Neuronal stem cell (in vitro differentiated cells): ENCODE measurements at places on chromosomes 5 and 9.

- DNase-seq, result peak; percentile 52
These were observed 603.3 kb downstream of the KIF4B start for GRCh38 chr5:155616779-155617392.

DNA sequence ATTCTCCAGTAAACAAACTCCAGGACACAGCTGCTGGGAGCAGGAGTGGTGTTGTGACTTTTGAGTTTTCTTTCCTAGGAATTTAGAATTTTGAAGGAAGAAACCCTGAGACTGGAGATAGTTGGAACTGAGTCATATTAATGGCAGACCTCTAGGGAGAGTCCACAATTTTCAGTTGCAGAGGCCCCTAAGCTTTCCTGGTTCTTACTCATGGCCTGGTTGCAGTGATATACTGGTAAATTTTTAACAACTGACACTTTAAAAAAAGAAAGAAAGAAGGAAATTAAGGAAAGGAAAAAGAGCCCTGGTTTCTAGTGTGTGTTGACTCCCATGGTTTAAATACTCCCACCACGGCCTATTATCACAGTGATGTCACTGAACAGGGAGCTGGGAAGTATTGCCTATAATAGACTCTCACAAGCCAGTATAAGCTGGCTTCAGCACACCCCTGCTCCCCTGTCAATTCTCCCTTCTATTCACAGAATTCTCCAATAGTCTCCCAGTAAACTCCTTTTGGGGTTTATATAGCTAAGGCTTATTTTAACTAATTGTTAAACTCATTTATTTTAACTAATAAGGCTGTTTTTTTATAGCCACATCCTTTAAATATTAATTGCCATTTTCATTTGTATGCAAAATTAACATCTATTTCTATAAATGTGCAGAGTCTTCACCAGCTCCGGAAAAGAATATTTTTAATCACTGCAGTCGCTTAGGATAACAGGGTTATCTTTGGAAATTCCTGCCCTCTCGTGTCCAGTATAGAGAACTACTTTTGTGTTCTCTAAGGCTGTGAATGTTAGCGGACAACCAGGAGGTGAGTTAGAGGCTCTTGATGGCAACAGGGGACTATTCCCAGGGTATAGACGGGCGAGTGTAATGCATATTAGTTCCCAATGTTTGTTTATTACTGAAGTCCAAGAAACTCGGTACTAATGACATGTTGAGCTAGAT is 59.7 kb downstream of the GGTA1 start:
- no peak for DNase-seq

DNA sequence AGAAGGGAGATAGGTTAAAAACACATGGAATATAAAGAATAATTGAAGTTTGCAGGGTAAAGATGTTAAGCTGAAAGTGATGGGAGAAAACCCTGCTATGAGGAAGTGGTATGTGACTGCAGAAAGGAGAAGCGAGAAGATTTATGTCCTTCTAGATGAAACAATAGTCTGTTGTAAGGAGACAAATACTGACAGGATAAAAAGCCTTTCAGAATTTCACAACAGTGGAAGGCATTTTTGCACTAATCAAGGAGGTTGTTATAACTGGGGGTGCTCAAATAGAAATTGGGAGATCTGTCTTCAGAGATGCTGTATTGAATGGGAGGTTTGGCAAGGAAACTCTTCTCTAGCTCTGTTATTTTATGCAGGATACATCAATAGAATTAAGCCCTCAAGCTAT is 69.6 kb downstream of the NMUR2 start:
- DNase-seq, result no peak

DNA sequence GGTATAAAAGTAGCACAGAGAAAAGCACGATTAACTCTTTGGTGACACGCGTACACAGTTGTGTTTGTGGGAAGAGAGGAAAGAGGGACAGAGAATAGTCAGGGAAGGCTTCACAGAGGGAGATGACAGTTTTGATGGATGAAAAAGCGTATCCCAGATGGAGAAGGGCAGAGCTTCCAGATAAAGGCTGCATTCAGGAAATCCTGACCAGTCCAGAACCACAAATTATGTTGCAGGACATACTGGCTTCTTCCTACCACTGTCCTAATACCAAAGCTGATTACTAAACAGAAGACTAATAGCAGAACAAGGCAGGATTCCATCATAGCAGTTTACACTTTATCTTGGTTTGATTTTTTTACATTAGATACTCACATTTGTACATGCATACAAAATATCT is 34.5 kb downstream of the SLC31A2 start:
- no peak for DNase-seq

- DNase-seq, result no peak
These were observed 570.6 kb downstream of the EFNA5 start for GRCh38 chr5:107100121-107100520.

DNA sequence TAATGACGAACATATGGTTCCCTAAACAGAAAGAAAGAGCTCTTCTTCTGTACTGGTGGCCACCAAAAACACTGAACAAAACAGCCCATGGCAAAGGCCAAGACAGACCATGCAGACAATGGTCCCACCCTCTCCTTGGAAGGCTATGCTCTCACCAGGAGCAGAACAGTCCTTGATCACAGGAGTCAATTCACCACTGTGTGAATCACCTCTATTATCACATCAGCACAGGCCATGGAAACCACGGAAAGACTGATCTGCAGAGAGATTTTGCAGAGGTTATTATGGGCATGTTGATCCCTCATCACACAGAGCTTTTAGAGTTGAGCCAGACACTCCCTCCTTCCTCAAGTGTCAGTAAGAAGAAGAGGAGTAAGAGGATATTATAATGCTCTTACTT is 134.0 kb upstream of the RASEF start:
- no peak for DNase-seq

- no peak for DNase-seq
These were observed 939.7 kb downstream of the NR2F1-AS1 start for GRCh38 chr5:92641031-92641962.

- DNase-seq, result no peak
These were observed 46.8 kb upstream of the HAND1 start for GRCh38 chr5:154524859-154525258.

DNA sequence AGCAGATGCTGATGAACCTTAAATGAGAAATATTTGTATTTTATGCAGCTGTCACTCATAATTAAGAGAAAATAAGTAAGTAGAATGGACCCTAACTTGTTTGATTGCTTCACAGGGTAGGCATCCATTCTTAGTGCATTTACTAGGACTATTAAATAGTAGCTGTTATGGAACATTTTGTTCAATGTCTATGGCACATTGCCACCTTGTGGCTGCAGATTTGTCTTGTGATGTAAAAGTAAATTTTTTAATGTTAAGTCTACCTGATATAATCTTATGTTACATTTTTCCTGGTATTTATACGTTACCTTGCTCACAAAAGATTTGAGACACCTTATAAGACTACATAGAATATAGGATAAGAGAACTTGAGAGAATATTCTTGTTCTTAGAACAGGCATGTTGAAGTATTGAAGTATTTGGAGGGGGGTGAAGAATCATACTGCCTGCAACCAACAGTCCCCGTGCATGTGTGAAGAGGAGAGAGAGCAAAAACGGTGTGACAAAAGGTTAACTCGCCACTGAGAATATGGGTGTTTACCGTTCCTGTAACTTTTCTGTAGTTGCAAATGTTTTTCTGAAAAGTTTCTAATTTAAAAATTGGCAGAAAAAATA is 161.1 kb downstream of the MAST4 start:
- peak; percentile 21 for DNase-seq

GRCh38 chr9:95082401-95083084 is 235.0 kb downstream of the FANCC start:
- no peak for DNase-seq

GRCh38 chr9:77705636-77706035 is 57.5 kb upstream of the GNA14 start:
- no peak for DNase-seq

GRCh38 chr5:154713615-154714125 is 41.5 kb upstream of the LARP1 start:
- no peak for DNase-seq

DNA sequence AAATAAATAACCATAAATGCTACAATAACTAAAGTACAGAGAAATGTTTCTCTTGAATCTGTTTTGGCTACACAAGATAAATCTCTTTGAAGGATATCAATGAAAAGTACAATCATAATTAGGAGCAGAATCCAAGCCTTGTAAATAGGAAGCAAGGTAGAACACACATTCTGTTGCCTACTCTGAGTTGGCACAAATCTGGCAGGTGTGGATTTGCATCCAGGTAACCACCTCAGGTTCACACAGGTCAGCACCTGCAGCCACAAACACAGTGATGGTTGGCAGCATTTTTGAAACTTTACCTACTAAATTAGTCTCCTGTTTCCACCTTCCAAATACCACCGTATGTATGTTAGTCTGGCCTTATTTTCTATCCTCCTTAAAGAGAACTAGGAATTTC is 105.3 kb upstream of the PIK3R1 start:
- no peak for DNase-seq

- no peak for DNase-seq
These were observed 23.1 kb upstream of the TDRD7 start for GRCh38 chr9:97388721-97389238.

DNA sequence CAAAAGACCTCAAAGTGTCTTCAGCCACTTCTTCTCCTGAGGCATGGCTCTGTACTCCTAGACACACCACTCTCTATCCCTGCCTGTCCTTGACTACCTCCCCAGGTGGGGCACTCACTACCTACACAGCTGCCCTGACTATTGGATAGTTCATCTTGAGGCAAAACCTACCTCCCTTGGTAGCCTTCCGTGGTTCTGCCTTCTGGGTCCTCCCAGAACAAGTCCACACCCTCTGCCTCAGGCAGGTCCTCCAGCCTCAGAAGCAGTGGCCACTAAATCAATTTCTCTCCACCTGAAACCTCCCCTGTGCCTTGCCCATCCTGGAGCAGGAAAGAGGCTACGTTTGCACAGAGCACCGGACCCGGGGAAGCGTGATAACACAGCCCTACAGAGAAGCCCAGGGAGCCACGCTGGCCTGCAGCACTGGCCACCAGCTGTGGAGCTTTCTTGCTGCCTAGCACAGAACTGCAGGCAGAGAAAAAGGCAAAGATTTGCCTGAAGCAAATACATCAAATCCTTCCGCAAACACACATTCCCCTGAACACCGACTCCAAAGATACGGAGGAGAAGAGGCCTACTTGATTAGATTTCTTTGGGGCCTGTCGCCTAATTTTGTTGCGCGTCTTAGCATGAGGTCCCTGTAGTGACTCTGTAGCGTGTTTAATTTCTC is 141.8 kb downstream of the C9orf50 start:
- DNase-seq, result no peak

- no peak for DNase-seq
These were observed 39.6 kb upstream of the RXRA start for GRCh38 chr9:134286471-134287245.

GRCh38 chr9:13279284-13280141 is at the start of gene MPDZ:
TSS of gene MPDZ (minus strand) at chr9:13279692. CDS start at chr9:13250315, 29,377 bp downstream.
- peak; percentile 70 for DNase-seq

DNA sequence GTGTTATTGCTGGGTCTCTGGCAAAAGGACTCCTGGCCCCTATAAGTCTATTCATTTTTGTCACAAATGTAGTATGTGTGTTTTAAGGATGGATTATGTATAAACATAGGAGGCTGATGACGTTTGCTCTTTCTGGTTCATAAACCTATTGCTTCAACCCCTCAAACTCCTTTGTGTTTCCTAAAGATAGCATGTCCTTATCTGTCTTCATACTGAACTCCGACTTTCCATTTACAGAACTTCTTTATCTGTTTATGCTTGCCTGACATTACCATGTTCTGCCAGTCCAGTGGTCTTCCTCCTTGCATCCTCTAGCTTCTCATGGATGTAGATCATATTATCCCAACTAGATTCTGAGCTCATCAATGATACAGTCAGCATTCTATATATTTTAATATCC is 46.1 kb downstream of the ARHGEF28 start:
- no peak for DNase-seq

GRCh38 chr5:133520062-133520461 is 92.3 kb downstream of the FSTL4 start:
- no peak for DNase-seq

DNA sequence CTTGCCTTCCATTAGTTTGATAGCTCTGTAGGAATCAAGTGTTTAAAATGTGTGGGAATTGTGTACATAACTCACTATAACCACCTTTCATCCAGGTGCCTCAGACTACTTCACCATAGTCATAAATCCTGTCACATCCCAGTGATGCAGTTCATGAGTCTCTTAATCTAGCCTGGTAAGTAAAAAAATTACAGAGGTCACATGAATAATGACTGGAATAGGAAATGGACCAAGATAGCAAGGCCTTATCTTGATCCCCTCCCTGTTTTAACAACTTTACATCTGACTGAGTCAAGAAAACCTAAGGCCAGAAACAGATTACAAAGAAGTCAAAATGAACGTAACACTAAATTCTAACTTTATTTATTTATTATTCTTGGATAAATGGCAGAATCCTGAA is 1.5 kb upstream of the RNF145 start:
- DNase-seq, result no peak

DNA sequence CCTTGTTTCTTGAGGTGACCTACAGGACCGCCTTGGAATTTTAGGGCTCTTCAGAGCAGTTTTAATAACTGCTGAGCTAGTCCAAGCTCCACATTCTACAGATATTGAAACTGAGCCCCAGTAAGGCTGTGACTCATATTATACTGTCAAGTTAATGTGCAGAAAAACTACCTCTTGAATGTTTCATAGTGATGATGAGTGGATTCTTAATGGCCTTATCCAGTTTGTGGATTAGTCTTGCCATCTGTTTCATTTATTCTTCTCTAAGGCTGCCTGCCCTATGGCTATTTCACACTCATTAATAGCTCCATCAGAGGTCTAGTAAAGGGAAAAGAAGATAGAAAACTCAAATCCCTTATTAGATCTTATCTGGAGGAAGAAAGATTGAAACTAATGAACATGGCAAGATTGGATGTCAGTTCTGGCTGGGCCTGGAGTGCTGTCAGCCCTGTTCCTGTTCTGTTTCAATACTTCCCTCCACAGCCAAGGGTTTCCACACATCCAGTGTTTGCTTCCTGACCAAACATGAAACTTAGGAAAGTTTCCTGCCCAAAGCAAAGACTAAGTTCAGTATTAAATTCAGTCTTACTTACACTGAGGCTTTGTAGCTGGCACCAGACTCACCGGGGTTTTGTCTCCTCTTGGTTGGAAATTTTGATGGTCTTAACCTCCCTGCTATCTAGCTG is 215.6 kb upstream of the DMAC1 start:
- no peak for DNase-seq

- no peak for DNase-seq
These were observed 1808.8 kb upstream of the ACO1 start for GRCh38 chr9:30575691-30576090.

GRCh38 chr5:98954392-98955028 is 25.7 kb upstream of the CHD1 start:
- DNase-seq, result no peak

- DNase-seq, result peak; percentile 21
These were observed 17.8 kb downstream of the SLC38A9 start for GRCh38 chr5:55694152-55694830.
